ENCODE measurements at places on chromosomes 7 and 10.

DNA sequence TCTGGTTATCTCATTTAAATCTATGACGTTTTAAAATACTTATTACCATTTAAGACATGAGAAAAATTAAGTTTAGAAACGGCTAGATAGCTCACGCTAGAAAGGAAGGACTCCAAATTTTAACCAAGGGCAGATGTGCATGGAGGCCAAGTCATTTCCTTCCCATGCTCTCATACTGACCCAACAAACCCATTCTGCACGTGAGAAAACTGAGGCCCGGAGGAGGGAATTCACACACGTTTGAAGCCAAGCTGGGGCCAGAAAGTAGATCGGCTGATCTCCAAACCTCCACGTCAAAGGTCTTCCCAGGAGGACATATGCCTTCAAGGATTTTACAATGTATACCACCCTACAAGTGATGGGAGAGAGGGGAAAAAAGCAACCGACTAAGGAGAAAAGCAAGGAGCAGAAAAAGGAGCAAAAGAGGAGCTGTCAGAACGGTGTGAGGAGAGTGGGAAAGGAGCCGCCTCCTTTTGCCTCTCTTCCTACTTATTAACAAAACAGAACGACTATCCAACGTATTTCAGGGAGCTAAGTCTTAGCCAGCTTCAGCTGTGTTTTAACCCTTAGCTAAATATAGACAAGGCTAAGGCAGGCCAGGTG, 645 bp upstream of the SIRT1 start:
- DNase-seq, result no peak

DNA sequence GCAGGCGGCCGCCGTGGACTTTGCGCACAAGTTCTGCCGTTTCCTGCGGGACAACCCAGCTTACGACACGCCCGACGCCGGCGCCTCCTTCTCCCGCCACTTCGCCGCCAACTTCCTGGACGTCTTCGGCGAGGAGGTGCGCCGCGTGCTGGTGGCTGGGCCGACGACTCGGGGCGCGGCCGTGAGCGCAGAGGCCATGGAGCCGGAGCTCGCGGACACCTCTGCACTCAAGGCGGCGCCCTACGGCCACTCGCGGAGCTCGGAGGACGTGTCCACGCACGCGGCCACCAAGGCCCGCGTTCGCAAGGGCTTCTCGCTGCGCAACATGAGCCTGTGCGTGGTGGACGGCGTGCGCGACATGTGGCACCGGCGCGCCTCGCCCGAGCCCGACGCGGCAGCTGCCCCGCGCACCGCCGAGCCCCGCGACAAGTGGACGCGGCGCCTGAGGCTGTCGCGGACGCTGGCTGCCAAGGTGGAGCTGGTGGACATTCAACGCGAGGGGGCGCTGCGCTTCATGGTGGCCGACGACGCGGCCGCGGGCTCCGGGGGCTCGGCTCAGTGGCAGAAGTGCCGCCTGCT, 14.1 kb downstream of the SH2B2 start:
- DNase-seq, result no peak

GRCh38 chr10:6969659-6970058, 389.6 kb upstream of the PRKCQ start:
- no peak for DNase-seq

DNA sequence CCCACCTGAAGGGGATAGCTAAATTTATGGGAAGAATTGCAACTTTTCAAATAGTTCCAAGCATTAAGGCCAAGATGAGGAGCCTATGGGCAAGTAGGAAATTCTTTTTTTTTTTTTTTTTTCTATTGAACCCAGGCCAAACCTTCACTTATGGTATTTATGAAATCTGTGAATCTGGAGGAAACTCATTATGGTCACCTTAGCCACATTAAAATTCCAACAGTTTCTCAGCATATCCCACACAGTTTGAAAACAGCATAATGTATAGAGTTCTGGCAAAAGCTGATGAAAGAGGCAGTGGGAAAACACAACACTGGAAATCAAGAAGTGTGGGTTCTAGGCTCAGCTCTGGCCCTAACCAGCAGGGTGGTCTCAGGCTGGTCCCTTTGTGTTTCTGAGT, 236.9 kb downstream of the PTEN start:
- no peak for DNase-seq

DNA sequence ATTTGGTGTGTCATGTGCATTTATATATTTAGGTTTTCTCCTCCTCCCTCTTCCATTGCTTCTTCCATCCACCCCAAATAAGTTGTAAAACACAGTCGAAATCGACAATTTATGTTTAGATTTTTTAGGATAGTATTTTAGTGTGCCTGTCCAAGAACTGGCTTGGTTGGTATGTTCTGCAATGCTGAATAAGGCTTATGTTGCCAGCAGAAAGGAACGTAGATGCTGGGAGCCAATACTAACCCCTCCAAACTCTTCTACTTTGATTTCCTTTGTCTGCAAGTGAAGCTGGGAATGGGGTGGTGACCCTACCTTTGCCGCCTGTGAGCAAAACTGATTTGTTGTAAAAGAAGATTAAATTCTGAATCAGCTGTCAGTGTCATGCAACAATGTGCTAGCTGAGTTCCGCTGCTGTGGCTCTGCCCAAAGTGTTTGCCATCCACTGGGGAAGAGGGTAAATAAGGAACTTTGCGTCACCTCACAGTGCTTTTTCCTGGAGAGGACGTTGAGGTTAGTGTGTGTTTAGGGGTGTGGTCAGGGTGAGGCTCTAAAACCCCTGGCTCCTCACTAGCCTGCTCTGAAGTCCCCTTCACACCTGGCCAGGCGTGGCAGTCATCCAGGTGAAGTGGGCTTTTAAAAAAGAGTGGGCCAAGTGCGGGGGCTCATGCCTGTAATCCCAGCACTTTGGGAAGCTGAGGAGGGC, 44.4 kb downstream of the TACC2 start:
- no peak for DNase-seq

DNA sequence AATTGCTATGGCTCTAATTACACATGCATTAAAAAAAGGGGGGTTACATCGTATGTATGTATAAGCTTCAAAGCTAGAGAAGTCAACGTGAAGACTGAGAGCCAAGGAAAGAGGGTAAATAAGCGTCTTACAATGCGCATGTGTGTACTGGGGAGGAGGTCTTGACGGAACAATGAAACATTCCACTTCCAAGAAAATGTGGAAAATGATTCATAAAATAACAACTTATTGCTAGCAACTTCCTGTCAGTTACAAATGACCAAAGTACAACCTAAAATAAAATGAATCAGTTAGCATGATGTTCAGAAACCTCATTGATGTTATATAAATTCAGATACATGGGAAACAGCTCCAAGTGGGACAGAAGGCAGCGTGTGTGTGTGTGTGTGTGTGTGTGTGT, 104.1 kb upstream of the RHEB start:
- DNase-seq, result peak; percentile 93

DNA sequence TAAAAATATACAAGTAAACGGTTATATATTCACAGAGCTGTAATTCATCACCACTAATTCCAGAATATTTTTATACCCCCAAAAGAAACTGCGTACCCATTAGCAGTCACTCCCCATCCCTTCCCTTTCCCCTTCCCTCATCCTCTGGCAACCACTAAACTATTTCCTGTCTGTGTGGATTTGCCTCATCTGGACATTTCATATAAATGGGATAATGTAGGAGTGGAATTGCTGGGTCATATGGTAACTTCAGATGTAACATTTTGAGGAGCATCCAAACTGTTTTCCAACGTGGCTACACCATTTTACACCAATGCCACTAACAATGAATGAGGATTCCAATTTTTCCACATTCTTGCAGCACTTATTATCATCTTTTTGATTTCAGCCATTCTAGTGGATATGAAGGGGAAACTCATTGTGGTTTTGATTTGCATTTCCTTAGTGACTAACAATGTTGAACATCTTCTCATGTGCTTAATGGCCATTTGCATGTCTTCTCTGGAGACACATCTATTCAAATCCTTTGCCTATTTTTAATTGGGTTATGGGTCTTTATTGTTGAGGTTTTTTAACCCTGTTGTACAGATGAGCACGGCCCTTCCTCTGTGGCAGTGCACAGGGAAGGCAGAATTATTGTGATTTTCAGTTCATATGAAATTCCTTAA, 79.2 kb downstream of the RBM20 start:
- DNase-seq, result no peak

DNA sequence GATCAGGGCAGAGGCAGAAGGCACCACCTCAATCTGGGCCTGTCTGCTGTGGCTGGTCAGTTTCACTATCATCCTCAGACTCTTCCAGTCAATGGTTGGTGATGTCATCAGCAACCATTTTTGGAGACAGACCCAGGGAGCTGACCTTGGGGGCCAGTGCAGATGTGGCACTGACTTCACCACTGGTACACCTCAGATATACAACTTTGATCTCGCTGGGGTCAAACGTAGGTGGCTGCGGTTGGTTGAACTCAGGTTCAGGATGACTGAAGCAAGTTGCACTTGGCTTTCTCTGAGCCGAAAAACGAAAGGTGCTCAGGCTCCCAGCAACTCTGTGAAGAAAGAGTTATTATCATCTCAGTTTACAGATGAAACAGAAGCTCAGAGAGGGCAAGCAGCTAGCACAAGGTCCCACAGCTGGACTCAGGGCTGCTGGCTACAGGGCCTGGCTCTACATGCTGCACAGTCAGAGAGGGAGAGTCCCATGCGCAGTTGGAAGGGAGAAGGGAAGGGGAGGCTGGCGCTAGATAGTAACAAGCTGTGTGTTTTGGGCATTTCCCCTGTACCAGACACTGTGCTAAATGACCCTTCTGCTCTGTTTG, 27.2 kb downstream of the ANKRD16 start:
- DNase-seq, result no peak

GRCh38 chr7:153921408-153921807, 130.8 kb upstream of the DPP6 start:
- DNase-seq, result no peak

GRCh38 chr7:119197877-119198527, 973.5 kb downstream of the ANKRD7 start:
- DNase-seq, result peak; percentile 38

DNA sequence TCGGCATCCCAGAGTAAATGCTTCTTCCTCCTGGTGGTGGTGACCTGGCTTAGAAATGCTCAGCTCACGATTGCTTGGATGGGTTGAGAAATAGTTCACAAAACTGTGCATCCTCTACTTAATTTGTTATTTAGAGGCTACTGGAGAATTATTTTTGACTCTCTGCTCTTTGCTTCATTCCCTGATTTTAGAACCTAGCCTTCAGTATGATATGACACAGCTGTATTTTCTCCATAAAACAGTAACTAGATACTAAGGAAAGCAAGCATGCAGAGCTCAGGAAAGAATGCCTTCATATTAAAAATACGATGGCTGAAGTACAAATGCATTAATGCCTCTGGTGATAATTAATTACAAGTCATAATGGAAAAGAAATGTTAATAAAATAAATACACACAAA, 602.0 kb upstream of the COBL start:
- no peak for DNase-seq

GRCh38 chr7:128867241-128867640, 4.6 kb downstream of the ATP6V1F start:
- DNase-seq, result no peak

GRCh38 chr7:151125470-151125845, 39.2 kb downstream of the AGAP3 start:
- DNase-seq, result no peak

DNA sequence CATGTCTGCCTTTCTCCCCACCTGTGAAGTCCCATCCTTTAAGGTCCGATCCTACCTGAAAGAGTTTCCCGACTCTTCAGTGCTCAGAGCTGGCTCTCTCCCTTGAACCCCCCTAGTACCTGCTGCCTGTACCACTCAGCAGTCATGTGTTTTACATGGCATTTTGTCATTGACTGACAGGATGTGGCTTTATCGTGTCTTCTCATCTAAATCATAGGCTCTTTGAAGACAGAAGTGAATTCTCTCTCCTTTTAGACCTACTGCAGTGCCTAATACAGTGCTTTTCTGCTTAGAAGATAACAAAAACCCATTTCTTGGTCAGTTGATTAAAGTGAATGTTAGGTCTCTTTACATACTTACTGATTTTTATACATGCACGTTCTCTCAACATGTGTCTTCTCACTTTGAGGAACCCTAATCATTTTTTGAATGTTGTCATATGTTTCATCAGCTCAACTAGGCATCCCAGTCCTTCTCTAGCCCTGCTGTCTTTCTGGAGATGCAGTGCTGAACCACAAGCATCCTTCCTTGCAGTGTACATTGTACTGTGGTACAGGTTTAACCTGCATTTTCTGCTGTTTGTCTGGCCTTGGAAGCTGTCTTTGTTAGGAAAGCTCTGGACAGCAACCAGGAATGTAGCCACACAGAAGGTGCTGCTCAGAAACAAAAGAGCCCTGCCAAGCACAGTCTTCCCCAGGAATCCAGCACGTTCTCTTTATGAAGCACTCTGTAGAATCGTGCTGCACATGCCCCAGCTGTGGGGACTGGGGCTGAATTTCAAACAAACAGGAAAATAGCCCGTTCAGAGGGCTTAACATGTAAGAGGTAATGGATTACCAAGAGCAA, 28.1 kb upstream of the LRRC4 start:
- DNase-seq, result no peak

- no peak for DNase-seq
Observed at GRCh38 chr7:85341973-85342372, 155.1 kb upstream of the SEMA3D start.

DNA sequence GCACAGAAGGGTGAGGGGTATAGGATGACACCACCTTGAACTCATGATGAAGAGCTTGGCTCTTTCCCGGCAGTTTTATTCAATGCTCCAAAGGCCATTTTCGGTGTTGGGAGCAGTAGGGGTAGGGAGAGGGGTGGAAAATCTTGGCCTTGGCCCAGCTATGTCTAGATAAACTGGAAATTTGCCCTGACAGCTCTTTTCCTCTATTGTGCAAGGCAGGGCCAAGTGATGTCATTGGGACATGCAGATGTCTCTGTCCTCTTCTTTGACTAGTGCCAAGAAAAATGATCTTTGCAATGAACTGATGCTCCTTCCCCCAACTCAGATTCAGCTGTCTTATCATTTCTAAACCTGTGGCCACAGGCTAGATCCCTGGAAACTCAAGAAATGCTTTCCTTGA, 27.7 kb upstream of the PRKCQ start:
- DNase-seq, result no peak

DNA sequence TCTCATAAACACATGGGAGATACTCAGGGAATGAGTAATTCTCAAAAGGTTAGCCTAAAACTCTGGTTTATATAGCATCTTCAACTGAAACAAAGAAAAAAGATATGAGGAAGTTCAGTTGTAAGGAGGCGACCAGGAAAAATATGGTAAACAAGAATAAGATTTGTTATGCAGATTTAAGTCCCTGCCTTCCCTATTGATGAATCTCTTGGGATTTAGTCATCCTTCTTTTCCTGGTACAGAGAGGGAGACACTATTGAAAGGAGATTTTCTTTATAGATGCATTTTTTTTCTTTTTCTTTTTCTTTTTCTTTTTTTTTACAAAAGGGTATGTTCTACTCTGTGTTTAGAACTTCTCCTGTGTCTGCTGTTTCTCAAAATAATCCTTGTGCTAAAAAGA, 557.5 kb downstream of the DNAJB9 start:
- peak; percentile 0 for DNase-seq

GRCh38 chr10:103843854-103844570, 11.4 kb downstream of the SH3PXD2A start:
- DNase-seq, result no peak

DNA sequence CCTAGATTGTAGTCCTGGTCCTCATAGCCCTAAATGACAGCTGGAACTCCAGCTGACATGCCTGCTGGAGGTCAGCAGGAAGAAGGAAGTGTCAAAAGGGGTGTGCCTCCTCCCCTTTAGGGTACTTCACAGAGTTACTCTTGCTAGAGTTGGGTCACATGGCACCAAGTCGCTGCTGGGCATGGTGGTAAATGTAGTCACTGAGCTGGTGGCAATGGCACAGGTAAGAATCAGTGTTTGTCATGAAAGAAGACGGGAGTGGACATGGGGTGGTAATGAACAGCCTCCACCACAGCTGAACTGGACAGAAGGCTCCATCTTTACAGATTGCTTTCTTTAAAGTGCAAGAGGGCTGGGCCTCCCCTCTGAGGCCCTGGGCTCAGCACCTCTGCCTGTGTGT, 122.3 kb downstream of the ACTR3B start:
- DNase-seq, result no peak

Measured in kidney capillary endothelial cell (primary cell).